Right cardiac atrium (tissue), 5 donors: ENCODE measurements at places on chromosomes 1 and 21. TPM values are rescaled to one million over a fixed set of nuclear protein-coding genes. Genes with fewer than 3 reads are reported as not detected.

Gene LCE1F
- polyA plus RNA-seq, result not detected

Gene DMRTA2
- polyA plus RNA-seq, result 0.05 TPM

DNA sequence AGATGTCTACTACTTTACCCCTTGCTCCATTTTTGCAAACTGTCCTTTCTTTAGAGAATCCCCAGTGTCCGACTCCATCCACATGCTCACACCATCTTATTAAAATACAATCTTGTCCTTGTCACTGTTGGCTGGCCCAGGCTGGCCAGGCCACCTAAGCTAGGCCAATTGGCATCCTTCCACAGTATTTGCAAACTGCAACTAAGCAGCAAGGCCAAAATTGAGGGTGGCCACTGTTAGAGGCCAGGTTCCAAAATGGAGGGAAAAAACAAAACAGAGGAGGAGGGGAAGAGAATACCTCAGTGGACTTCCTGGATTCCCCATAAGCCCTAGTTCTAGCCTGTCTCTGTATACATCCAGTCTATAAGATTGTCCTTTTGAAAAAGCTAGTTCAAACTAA, 4.3 kb downstream of the FAM89A start:
- DNase-seq, result no peak

DNA sequence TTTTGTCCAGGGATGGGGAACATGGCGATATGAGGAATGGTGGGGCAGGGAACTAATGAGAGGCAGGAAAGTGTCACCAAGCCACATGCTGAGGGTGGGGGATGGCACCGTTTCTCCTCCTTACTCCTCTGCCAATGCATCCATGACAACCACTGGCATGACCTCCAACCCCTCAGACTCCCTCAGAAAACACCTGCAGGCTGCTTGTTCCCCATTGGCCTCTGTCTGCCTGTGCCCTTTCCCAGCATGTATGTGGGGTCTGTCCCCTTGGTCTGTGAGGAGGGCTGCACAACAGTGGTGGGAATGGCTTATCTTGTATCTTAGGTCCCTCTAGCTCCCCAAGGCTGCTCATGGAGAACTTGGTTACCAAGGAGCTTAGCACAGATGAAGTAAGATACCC, 137.2 kb upstream of the NGF start:
- no peak for DNase-seq

DNA sequence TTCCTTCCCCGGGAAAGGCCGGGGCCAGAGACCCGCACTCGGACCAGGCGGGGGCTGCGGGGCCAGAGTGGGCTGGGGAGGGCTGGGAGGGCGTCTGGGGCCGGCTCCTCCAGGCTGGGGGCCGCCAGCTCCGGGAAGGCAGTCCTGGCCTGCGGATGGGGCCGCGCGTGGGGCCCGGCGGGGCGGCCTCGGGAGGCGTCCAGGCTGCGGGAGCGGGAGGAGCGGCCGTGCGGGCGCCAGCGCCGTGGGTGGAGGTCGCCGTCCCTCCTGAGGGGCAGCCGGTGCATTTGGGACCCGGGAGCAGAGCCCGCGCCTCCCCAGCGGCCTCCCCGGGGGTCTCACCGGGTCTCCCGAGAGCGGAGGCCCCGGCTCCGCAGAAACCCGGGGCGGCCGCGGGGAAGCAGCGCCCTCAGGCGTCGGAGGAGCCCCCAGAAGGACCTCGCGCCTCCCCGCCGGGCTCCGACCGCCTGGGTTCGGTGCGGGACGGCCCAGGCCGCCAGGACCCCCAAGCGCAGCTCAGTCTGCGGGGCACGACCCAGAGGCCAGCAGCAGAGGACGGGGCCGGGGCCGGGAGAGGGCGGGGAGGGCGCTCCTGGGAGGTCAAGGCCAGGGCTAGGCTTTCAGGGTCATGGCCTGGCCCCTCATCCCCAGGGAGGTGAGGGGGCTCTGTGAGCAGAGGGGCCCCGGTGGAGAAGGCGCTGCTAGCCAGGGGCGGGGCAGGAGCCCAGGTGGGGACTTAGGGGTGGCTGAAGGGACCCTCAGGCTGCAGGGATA, 7.2 kb upstream of the SLX9 start:
- DNase-seq, result peak; percentile 75

DNA sequence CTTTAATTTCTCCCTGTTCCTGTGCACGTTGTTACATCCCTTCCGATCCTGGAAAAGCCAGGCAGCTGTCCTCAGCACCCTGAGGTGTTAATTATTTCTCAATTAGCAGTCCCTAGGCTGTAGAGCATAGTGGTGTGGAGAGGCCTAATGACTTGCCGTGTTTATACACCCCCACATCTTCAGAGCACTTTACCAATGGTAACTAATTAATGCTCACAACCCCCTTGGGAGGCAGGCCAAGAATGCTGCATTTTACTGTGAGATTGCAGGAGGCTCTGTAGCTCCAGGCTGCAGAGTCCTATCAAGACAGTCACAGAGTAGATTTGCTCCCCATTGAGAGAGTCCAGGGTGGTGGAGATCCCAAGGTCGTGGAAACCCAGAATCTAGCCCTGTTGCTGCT, 2.4 kb upstream of the PARS2 start:
- no peak for DNase-seq

GRCh38 chr21:46100426-46100825, 2.5 kb downstream of the COL6A2 start:
- DNase-seq, result no peak

DNA sequence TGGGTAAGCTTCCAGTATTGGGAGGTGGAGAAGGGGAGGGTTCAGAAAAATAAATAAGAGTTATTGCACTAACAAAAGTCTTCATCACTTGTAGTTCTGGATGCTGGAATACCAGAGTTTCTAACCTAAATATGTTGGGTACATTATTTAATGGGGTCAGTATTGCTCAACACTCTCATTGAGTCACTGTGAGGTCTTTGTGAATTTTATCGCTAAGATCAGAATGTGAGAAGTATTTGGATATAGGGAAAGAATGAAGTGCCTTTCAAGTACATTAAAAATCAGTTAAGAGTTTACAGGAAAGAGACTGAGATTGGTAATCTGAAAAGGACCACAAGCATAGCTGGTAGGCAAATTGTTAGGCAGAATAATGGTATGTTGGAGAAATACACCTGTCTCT, 8.8 kb downstream of the SNRPE start:
- no peak for DNase-seq

GRCh38 chr21:15788847-15789523, 59.2 kb downstream of the USP25 start:
- no peak for DNase-seq
